MCF 10A (cell line): ENCODE measurements at places on chromosomes 6 and 20. TPM values are rescaled to one million over a fixed set of nuclear protein-coding genes. Genes with fewer than 3 reads are reported as not detected.
A peak's percentile ranks its signal among the peaks of the same experiment; 100 is the strongest.

Gene CALHM6
- total RNA-seq = not detected in 2 replicates

Gene IRF4
- total RNA-seq = not detected in 2 replicates

Gene FAM217A
- total RNA-seq = not detected in 2 replicates

DNA sequence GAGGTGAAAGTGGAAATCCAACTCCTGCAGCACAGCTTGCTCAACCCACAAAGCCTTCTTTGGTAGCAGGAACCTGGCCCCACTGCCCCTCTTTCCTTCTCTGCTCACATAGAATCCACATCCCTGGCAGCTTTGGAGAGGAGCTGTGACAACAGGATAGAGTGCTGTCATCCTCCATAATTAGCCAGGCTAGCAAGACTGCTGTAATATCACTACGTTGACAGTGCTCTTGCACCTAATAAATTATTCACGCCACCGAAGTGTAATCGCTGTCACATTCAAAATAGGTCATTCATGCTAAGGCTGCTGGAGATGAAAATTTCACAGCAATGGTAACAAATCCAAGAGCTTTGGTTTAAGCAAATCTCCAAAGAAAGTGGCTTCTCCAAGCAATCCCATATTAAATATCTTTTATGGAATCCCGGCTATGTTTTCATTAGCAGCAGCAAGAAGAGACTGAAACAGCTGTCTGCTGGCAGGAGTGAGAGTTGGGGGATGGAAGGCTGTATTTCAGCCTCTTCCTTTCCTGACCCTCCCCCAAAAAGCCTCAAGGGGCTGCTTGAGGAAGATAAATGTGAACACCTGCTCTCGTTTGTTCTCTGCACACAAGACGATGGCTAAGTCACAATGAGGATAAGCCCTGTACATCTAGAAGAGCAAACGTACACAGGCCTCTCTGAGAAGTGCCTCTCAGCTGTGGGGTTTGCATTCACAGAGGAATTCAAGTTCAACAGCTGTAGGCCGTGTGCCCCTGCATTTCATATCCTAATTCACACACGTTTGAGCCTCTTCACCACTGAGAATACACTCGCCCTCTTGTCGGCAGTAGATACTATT, 16.5 kb downstream of the RIPOR2 start:
- DNase-seq = no peak

DNA sequence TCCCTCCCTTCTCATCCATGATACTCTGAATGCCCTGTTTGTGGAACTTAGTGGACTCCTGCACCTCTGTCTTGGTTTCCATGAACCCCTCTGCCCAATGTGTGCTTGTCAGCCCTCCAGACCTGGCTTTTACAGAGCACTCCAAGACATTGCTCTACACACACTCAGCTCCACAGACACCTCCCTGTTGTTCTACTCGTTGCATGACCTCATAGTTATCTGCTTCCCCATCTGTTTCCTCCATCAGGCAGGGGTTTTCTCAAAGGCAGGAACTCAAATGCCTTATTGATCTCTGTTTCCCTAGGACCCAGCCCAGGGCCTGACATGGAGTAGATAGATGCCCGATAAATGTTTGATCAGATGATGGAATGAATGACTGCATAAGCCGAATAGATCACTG, 13.3 kb downstream of the PLCG1 start:
- DNase-seq = no peak

DNA sequence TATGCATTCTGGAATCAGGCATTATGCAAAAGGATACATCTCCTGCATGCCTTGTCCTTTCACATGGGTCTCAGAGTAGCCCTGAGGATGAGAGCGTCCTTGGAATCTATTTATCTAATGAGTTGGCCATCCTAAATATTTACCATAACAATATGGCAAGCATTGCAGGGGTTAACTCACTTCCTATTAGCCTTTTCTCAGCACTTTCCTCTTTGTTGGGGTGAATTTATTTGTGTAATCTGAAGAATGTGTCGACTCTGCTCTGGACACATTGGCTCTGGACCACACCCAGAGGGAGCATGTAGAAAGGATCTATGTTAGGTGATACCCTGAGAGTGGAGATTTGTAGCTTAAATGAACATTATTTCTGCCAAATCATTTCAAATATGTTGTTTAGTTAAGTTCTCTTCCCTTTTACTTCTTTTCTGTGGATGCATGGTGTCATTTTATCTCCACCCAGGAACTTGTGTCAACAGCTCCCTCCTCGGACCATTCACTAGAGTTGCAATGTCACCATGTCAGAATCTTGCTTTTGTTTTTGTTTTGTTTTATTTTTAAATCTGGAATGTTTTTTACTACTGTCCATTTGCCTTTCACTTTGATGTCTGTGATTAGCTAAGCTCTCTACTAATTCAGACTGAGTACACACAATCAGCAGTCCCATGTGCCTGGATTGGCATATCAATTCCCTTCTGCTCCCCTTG, 757.0 kb upstream of the MMS22L start:
- peak; percentile 12 for DNase-seq

GRCh38 chr6:74937936-74938335, 267.9 kb downstream of the COL12A1 start:
- DNase-seq = no peak
